ENCODE measurements at places on chromosomes 12 and 14.

DNA sequence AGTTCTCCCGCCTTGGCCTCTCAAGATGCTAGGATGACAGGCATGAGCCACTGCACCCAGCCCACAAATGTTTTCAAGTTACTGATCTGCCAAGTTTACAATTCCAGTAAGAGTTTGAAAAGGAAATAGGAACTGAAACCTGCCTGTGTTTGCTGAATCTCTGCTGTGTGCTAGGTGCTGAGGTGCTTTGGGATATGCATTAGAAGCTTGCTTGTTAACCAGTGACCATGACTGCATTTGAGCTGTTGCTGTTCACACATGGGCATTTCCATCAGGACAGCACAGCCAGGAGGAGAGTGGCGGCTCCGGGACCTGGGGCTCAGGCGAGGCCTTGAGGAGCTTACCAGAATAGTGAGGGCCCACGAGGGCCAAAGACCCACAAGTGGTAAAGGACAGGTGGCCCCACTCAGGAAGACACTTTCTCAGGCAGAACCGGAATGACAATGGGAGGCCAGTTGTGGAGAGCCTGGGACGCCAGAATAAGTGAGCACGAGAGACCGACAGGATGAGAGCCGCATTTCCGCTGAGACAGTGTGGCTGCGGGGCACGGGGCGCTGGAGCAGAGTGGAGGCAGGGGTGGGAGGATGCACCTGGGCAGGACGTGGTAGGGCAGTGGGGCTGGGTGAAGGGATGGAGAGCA is 54.5 kb upstream of the MMP17 start:
- DNase-seq, result no peak

DNA sequence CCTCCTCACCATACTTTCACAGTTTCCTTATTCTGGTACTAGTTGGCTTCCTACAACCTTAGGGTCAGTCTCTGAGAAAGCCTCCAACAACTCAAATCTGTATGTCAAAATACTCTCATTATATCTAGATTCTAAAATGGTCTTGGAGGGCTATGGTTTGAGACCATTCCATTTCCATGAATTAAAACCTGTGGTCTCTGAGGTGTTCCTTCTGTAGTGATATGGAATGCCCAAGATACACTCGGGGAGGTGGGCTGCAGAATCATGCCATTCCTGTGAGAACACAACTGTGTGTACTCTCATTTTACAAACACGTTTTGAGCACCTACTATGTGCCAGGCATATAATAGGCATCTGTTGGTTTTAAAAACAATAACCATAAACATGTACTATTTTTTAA is 74.0 kb downstream of the FERMT2 start:
- no peak for DNase-seq

DNA sequence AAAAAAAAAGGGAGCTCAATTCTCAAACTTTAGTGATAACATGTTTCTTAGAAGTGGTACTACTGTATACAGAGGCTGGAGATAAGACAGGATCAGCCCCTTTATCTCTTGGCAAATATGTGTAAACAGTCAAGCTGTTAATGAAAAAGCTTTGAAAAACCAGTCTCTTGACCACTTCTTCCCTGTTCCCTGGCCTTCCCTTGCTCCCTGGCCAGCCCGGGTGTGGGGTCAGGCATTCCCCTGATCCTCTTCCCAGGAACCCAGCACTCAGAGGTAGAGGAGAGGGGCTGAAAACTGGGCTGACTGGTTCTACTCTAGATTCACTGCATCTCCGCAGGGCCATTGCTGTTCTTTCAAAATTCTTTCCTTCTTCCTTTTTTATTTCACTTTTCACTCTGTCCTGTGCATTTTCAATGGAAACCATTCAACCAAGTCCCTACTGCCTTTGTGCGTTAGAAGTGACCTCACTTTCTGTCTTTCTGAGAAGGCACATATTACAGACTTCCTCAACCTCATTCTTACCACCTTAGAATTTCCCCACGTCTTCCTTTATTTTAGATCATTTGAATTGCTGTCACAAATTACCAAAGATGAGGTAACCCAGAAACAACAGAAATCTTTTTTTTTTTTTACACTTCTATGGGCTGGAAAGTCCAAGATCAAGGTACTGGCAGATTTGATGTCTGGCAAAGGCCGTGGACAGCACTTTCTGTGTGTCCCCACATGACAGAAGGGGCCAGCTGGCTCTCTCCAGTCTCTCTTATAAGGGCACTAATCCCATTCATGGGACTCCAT is 5.7 kb downstream of the GNG2 start:
- DNase-seq, result no peak

DNA sequence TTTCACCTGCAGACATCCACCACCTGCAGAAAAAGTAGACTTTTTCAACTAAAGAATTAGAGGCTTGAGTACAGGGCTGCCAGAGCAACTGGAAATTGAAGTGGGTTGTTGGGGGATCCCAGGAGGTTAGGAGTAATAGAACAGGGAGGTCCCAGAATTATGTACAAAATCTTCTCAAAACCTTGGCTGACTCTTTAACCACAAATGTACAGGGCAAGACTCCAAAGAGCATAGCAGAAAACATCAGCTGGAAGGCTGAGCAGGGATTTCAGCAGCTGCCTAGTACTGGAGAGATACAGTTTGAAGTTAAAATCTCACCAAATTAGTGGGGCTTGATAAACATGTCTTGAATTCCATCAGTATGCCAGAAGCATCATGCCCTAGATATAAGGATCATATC is 191.6 kb downstream of the CRADD start:
- no peak for DNase-seq

DNA sequence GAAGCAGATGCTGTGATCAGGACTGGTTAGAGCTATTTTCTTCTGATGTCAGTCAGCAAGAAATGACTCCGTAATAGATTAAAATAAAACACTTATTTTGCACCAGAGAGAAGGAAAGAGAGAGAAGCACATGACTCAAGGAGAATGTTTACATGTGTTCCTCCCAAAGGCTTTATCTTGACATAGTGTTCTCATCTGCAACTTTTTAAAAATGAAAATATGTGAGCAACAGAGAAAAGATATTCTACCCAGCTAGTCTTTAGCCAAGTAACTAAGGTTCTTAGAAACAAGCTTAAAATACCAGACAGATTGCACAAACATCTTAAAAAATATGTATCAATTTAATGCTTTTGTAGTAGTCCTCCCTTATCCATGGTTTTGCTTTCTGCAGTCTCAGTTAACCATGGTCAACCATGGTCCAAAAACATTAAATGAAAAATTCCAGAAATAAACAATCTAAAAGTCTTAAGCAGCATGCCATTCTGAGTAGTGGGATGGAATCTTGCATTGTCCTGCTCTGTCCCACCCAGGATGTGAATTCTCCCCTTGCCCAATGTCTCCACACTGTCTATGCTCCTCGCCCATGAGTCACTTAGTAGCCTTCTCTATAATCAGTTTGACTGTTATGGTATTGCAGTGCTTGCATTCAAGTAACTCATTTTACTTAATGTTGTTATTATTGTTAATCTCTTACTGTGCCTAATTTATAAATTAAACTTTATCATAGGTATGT is 9.9 kb downstream of the SERPINA10 start:
- DNase-seq, result no peak

DNA sequence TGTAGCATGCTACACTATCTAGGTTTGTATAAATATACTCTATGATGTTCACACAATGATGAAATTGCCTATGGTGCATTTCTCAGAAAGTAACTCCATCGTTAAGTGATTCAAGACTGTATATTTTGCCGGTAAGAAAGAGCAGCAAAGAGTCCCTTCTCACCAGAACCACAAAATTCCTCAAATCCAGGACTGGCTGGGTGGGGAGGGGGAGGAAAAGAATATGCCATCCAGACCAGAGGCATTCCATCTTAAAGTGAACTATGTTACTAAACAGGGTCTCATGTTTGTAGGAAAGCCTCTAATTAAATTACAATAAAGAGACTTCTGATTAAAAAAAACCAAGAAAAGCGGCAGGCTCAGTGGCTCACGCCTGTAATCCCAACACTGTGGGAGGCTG is 11.5 kb downstream of the UBE2N start:
- DNase-seq, result no peak

DNA sequence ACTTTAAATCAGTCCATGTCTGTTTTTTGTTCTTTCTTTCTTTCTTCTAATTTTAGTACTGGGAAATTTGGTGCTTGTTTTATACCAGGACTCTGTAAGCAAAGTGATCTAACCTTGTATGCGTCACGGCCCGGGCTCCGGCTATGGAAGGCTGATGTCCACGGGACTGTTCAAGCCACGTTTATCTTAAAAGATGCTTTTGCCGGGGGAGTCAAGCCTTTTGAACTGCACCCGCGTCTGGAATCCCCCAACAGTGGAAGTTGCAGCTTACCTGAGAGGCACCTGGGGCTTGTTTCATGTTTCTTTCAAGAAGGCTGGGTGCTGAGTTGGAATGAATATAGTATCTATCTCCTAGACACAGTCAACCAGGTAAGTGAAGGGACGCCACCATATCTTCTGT is 62.2 kb downstream of the TECPR2 start:
- DNase-seq, result no peak

DNA sequence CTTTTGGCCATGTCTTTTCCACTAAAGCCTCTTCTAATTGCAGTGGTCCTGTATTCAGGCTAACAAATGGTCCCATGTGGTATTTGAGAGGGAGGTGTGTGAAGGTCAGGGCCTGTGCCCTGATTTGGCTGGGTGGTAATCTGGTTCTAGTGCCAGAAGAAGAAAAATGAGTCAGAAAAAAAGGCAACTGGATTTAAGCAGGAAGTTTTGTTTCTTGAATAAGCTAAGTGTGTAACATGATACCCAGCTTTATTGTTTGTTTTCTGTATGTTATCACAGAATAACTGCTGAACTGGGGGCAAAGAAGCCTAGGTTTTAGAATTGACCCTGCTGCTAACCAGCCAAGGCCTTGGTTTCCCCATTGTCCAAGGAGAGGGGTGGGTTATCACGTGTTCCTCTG is 134.0 kb downstream of the ANO6 start:
- DNase-seq, result no peak

DNA sequence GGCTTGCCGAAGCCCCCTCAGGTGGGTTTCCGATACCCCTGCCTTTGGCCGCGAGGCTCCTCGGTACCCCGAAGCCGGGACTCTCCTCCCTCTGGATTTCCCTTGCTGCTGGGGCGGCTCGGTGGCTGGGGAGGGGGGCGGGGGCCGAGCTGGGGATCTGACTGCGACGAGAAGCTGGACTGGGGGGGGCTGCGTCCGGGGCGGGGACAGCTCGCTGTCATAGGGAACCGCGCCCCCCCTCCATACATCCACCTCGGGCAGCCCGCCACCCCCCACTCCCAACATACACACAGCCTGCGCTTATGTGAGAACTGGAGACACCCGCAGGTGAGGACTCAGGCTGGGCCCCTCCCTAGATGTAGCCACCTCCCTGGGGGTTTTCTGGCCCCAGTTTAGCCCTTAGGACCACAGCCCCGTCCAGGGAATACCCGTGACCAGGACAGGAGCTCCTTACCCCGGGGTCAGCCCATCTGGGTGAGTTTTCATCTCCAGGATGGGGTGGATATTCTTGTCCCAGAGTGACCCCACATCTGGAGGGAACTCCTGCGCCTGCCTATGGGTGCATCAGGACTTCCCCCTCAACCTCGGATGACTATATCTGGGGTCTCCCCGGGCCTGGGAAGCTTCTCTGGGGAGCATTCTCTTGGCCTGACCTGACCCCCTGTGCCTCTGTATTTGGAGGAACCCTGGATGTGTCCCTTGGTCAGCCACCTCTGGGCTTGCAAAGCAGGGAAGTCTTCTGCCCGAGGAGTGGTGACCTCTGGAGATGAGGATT is 687 bp downstream of the ASIC1 start:
- DNase-seq, result no peak

GRCh38 chr14:22422238-22422637 is 166.8 kb downstream of the DAD1 start:
- DNase-seq, result no peak

DNA sequence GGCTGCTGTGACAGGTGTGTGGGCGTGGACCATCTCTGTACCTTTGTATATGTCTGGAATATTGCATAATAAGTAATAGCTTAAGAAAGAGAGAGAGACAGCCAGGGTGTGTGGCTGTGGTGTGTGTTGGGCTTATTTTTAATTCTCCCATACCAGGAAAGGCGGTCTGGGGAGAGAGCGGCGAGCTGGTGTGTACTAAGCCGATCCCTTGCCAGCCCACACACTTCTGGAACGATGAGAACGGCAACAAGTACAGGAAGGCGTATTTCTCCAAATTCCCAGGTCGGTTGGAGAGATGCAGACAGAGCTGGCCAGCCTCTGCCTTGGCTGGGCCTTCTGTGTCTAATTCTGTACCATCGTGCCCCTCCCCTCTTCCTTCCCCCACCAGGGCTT is 63.9 kb downstream of the AACS start:
- DNase-seq, result no peak

GRCh38 chr12:52879394-52880351 is 25.2 kb downstream of the KRT8 start:
- peak; percentile 67 for DNase-seq
